ENCODE measurements at places on chromosomes 11 and 22. TPM values are rescaled to one million over a fixed set of nuclear protein-coding genes. Genes with fewer than 3 reads are reported as not detected.

Gene PSMA1
- 225 TPM for total RNA-seq

Gene FIBP
- 171 TPM for total RNA-seq

Gene RGL4
- total RNA-seq = not detected

Gene CDON
- total RNA-seq = 22.6 TPM

Gene CNTN5
- not detected for total RNA-seq

Gene TCP11L1
- total RNA-seq = 32.6 TPM

DNA sequence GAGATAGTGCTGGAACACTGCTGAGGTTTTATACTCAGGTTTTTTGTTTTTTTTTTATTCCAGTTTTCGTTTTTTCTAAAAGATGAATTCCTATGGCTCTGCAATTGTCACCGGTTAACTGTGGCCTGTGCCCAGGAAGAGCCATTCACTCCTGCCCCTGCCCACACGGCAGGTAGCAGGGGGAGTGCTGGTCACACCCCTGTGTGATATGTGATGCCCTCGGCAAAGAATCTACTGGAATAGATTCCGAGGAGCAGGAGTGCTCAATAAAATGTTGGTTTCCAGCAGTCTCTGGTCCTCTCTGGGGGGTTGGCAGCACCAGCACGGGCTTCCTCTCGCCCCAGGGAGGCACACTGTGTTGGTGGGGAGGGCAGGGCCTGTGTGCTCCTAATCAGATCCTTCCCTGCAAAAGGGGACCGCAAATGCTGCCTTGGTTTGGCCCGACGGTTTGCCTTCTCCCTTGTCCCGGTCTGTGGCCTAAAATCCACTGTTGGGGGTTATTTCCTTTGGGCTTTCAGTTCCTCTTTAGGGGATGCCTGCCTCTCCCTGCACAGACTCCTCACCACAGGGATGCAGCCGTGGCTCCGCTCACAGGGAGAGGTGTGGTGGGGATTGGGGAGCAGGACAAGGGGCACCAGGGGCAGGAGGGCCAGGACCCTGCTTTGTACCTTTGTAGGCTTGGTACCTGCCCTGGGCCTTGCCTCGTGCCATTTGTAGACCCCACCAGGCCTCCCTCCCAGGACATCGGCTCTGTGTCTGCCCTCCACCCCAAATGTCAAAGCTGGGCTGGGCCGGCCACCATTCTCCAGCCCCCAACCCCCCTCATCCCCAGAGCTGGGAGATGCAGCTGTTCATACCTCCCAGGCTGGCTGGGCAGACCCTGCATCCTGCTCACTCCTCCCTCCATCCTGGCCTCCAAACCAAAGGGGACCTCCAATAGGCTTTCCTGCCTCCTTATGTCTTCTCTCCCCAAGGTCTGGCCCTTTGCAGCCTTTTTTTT lies 13.5 kb downstream of the MCAT start:
- DNase-seq = no peak

GRCh38 chr11:128262463-128263345 lies 324.7 kb downstream of the ETS1 start:
- DNase-seq = no peak

DNA sequence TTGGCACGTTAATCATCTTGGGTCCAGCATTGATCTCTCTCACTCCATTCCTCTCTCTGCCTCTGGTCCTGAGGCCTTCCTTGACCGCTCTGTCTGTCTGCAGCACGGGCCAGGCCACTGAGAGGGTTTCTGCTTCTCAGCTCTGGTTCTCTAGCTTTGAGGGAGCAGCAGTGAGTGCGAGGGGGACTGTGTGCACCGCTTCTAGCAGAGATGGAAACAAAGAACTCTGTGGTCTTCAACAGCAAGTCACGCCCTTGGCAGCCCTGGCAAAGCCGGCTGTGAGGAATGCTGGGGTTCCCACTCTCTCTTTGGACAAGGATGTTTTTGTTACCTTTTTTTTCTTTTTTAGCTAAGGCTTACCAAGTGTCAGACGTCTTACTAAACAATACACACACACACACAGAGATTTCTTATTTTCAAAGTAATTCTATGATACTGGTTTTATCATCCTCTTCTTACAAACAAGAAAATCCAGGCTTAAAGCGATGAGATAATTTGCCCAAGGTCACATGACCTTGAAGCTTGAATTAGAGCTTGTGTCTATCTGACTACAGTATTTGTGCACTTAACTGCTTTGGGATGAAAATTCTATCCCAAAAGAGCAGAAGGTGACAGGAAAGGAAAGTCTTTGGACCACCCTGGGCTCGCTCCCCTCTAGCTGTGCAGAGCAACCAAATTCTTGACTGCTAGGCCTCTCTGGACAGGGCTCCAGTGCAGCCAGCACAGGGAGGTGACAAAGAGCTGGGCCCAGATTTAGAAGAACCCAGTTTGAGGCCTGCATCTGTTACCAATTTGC lies 293.2 kb downstream of the NTM start:
- DNase-seq = no peak

GRCh38 chr11:94987378-94987777 lies 13.9 kb downstream of the KDM4D start:
- DNase-seq = no peak

GRCh38 chr11:132898676-132899075 lies 633.6 kb downstream of the OPCML start:
- DNase-seq = no peak

- no peak for DNase-seq
Observed at GRCh38 chr11:57896361-57897145, 127.1 kb upstream of the OR9Q1 start.

- no peak for DNase-seq
Observed at GRCh38 chr11:130070846-130071200, 1.1 kb downstream of the APLP2 start.

- DNase-seq = no peak
Observed at GRCh38 chr22:29244785-29245625, 22.8 kb downstream of the RHBDD3 start.

DNA sequence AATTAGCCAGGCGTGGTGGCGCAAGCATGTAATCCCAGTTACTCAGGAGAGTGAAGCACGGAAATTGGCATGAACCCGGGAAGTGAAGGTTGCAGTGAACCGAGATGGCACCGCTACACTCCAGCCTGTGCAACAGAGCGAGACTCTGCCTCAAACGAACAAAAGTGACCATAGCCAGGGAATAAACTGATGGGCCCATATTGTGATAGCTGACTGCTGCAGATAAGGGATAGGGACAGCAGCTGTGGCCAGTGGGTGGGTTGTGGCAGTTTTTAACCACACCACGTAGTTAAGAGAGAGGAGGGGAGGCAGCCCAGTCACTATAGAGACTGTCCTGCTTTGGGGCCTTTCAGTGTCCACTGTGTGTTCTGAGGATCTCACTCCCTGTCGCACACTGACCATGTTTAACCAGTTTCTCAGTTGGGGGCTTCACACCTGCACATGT lies 58.9 kb downstream of the PISD start:
- DNase-seq = no peak

GRCh38 chr11:126491092-126491491 lies 135.6 kb downstream of the ST3GAL4 start:
- DNase-seq = no peak

DNA sequence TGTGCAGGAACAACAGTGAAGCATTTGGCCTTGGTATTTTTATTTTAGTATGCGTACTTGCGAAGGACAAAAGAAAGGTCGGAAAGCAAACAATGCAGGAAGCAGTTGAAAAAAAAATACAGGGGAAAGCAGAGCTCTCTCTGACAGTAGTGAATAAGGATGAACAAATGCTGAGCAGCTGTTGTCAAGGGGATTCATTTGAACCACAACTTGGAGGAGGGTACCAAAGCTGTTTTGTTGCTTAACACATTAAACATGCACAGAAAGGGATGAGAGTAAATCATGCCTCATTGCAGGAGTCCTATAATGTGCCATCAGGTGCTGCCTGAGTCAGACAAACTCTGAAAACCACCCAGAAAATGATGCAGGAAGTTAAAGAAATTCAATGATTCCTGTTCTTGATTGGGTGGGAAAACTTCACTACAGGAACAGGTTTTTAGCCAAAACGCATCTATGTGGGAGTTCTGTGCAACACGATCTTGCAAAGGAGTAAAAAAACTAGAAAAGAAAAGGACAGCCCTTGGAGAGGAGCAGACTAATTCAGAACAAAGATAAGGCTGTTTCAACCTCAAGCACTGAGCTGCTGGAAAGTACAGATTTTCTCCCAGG lies 2113.5 kb downstream of the LRRC4C start:
- DNase-seq = no peak

DNA sequence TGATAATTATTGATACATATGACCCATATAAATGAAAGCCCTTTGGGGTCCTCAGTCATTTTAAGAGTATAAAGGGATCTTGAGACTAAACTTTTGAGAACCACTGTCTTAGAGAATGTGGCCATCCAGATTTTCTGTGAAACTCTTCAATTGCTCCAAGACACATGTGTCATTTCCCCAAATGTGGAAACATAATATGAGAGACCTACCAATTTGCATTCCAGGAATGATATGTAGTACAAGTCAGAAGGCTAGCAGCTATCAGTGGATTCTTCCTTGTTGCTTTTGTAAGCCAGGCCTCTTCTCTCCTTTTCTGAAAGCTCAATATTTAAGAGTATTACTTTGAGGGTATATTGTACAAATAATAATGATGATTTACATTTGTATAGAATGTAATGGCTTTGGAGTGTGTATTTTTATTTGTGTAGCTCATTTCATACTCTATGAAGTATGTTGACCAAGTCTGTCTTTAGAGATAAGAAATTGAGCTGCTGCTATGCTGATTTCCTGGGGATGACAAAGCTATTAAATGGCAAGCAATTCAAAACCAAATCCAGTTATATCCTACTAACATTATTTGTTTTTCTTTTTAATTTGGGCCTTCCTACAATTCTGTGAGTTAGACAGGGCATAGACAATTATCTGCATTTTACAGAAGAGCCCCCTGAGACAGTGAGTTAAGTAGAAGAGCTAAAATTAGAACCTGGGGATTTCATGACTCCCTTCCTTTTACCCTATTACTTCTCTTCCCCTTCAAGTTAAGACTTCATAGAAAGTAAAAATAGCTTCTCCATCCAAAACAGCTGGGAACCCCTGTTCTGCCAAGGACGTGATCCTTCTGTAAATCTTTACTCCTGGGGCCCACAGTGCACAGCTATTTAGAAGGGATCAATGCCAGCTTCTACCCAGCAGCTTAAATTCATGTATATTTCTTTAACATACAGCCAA lies 131.9 kb downstream of the WNT11 start:
- DNase-seq = peak; percentile 52

DNA sequence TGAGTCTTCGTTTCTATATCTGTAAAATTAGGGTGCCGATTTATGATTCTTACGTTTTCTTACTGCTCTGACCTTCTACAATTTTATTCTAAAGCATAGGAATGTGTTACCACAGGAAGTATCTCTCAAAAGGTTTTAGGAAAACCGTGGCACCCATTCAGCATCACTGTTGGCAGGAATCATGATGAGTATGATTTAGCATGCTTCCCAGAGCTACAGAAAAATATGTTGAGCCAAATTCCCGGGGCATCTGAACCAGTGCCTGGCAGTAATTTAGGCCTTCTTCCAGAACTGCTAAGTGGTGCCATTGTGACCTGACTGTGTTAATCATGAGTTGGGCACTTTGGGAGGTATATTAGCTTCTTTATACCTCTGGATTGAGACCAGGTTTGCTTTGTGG lies 605.0 kb upstream of the RAG2 start:
- DNase-seq = no peak

DNA sequence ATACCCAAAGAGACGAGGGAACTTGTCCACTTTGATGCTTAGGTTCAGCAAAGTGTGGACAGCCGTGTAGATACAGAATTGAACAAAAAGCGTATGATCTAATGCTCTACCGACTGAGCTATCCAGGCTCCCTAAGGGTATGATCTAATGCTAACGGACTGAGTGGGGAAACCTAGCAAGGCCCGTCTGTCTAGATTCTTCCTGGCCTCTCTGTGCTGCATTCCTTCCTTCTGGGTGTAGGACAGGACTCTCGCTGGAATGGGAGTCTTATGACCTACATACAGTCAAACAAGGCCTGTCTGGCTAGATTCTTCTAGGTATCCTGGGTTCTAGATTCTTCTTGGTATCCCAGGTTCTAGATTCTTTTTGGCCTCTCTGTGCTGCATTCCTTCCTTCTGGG lies 8.4 kb upstream of the SLC15A3 start:
- no peak for DNase-seq

DNA sequence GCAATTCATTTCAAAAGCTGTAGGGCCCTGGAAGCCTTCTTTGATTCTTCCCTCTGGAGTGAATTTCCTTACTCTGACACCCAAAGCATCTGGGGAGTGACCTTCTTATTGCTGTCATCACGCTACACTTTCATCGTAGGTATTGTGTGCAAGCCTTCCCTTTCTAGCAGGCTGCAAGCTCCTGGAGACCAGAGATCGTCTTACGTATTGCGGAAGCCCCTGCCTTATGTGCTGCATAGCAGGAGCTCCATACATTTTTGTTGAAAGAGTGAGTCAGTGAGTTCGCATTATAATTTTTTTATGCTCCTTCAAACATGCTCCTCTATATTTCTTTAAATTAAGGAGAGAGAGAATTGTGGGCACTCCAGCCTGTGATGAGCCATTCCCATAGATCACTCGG lies 21.2 kb upstream of the TMEM218 start:
- DNase-seq = no peak

GRCh38 chr22:36163497-36163896 lies 2.9 kb upstream of the APOL3 start:
- no peak for DNase-seq

GRCh38 chr11:83746921-83747585 lies 460.9 kb upstream of the CCDC90B start:
- no peak for DNase-seq

GRCh38 chr11:1384199-1384970 lies 5.3 kb upstream of the BRSK2 start:
- no peak for DNase-seq

- no peak for DNase-seq
Observed at GRCh38 chr22:31962387-31963125, 18.2 kb downstream of the YWHAH start.

DNA sequence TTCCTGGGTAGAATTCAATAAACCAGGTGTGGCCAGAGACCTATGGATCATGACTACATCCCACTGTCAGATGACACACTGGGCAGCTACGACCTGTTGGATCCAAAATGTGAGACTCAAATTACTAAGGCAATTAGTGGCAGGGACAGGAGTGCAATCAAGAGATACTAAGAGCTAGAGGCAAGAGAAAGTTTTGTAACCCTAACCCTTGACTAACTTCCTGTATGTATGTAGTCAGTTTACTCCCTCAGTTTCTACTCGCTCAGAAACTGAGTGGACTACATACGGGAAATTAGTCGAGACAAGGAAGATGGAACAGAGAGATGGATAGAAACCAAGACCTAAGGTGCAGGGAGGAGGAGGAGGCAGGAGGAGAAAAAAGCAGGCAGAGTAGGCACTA lies 2.7 kb downstream of the CYB5R2 start:
- no peak for DNase-seq

GRCh38 chr11:24623121-24623520 lies 126.3 kb downstream of the LUZP2 start:
- DNase-seq = no peak
